ENCODE measurements at places on chromosomes 6 and 20.

GRCh38 chr20:55054453-55054852 is 579.1 kb downstream of the DOK5 start:
- no peak overlapping the region for H3K27ac ChIP-seq
- no peak for DNase-seq
- H3K36me3 ChIP-seq = no peaks in the 10 kb centered on the region
- H3K4me1 ChIP-seq = no peaks in the 10 kb centered on the region

- no peak for DNase-seq
- H3K4me1 ChIP-seq = no peaks in the 10 kb centered on the region
- H3K4me3 ChIP-seq = no peak overlapping the region
- no peaks in the 10 kb centered on the region for H3K36me3 ChIP-seq
- no peak overlapping the region for H3K27ac ChIP-seq
These were observed 301.0 kb downstream of the HACE1 start for GRCh38 chr6:104558746-104559145.

DNA sequence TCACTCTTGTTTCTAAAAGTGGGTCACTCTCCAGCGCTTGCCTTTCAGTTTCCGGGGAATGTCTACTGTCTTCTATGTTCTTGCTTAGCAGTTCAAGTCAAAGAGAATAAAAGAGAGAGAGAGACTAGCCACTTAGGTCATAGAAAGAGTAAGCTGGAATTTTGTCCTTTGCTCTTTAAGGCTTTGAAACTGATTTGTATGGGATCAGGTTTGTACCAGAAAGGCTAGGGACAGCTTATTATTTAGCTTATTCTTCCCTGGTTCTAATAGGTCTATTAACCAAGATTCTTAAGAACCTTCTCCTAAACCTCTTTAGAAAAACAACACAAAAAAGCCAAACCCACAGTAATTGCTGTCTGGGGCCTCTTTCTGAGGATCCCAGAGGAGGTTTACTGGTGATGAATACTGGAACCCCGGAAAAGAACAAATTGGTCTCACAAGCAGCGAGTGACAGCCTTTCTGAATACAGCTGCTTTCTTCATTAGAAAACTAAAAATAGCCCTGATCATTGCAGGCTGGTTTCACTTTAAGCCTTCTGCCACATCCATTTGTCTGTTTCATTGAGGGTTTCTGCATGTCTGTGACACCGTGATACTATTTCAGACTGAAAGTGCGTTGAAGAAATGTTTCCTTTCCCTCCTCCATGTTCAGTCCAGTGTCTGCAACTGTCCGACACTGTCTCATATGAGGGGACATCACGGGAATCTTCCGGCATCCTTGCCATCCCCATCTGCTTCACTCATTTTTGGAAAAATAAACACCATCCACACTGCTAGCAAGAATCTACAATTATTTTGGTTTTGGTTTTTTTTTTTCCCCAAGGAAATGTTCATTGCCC is 75.1 kb upstream of the ATXN1 start:
- no peak for DNase-seq
- H3K4me3 ChIP-seq = peak overlapping the region; percentile 86
- no peaks in the 10 kb centered on the region for H3K4me1 ChIP-seq
- H3K27me3 ChIP-seq = no peaks in the 10 kb centered on the region
- H3K36me3 ChIP-seq = no peaks in the 10 kb centered on the region

DNA sequence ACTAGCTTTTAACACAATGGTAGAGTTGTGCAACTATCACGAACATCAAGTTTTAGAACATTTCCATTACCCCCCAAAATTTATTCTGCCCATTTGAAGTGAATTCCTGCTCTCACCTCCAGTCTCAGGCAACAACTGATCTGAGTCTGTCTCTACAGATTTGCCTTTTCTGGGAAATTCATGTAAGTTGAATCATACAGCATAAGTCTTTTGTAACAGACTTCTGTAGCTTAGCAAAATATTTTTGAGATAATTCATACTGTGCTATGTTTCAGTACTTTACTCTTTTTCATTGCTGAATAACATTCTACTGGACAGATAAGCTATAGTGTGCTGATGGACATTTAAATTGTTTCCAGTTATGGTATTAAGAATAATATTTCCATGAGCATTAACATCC is 447.3 kb upstream of the GJE1 start:
- no peak overlapping the region for H3K4me3 ChIP-seq

DNA sequence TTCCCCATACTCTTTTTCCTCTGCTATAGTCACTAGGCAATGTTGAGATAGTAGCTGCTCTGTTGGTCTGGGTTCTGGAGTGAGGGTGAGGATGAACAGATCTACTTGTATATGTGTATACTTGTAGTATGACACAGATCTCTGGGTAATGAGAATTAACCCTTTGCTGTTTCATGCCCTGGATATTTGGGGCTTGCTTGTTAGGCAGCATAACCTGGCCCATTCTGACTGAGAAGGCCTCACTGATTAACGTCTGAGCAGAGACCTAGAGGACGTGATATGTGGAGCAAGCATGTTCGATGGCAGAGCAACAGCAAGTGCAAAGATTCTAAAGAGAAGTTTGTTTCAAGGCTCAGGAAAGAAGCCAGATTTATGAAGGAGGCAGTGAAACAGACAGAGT is 94.4 kb downstream of the TRMT6 start:
- H3K27me3 ChIP-seq = no peaks in the 10 kb centered on the region
- H3K36me3 ChIP-seq = no peaks in the 10 kb centered on the region
- H3K4me3 ChIP-seq = no peak overlapping the region
- no peak for DNase-seq

DNA sequence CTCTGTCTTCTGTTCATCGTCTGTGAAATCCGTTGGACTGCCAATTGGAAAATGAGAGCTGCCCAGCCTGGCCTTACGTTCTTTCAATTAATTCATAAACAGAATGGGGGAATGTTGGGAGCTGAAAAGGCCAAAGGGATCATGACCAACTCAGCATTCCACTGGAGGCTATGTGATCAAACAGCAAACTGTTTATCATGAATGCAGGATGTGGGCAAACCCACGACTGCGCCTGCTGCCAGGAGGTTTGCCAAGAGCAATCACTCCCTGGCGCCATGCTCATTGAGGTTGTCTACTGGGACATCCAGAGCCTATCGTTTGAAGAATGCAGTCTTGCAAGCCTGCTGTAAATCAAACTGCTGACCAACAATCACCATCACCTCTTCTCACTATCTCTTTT is 9.3 kb upstream of the FKBP1A start:
- H3K27me3 ChIP-seq = no peaks in the 10 kb centered on the region
- H3K36me3 ChIP-seq = no peaks in the 10 kb centered on the region
- no peak for DNase-seq
- no peak overlapping the region for H3K4me3 ChIP-seq
- H3K4me1 ChIP-seq = no peaks in the 10 kb centered on the region
